Activated CD4-positive, alpha-beta T cell treated with anti-CD3 and anti-CD28 coated beads, Interleukin-2, amount 50 U/mL, for 1 hour (primary cell): ENCODE measurements at places on chromosomes 4 and X.

GRCh38 chr4:102438396-102439235, 62.5 kb upstream of the NFKB1 start:
- no peak for DNase-seq

DNA sequence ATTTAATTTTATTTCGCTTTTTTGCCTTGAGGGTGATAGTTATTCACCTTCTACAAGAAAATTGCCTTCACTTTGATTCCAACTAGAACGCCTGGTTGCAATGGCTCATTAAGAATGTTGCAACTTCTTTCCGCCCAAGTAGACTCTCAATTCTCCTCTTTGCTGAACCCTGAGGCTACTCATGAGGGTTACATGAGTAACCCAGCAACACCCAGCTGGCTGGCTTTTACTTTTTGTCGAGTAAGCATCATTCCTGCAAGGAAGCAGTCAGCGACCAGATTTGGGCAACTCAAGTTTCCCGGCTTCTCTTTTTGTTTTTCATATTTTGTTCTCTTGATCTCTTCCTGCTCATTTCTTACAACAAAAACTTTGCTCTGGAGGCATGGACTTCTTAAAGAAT, 495.4 kb downstream of the PACRGL start:
- DNase-seq = no peak

GRCh38 chr4:163672751-163673150, 178.3 kb downstream of the TMA16 start:
- no peak for DNase-seq

- no peak for DNase-seq
Observed at GRCh38 chrX:11351375-11352295, 58.4 kb downstream of the AMELX start.

DNA sequence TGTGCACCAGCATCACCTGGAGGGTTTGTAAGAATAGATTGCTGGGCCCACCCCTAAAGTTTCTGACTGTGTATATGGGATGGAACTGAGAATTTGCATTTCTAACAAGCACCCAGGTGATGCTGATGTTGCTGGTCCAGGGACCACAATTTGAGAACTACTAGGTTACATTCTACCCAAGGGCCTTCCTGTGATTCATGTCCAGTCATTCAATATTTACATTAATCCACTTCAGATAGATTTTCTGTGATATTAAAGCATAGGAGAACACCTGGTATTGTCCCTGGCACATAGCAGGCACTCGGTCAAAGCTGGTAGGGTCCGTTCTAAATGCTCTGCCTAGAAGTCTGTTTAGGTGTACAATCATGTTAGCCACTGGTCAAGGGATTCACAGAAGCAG, 19.5 kb upstream of the XPNPEP2 start:
- no peak for DNase-seq

DNA sequence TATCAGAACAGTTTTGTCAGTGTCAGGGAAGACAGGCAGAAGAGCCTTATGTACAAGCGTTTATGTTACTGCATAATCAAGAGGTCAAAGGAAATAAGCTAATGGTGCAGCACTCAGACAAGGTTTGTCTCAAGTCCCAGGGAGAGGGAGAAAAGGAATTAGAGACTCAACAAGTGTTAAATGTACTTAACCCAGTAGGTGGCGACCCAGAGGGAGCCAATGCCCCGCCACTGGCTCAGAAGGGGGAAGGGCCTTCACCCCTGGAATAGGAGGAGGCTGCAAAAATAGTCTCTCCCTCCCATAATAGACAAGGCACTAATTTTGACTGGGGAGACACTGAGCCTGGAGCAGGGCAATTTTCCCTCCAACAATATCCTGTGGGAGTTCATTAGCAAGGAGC, 14.1 kb upstream of the PAPSS1 start:
- no peak for DNase-seq

DNA sequence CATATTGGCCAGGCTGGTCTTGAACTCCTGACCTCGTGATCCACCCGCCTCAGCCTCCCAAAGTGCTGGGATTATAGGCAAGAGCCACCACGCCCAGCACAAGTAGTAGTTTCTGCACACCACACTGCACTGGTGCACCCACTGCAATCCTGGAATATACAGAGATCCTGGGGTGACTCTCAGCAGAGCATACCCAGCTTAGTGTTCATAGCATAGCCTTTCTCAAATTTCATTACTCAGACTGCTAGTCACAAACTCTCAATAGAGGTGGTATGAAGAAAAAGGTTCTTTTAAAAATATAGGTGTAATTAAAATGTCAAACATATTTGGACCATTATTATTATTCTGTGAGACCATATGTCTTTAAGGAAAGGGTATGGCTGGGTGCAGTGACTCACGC, 6.2 kb upstream of the ARHGAP10 start:
- no peak for DNase-seq

- DNase-seq = no peak
Observed at GRCh38 chr4:7120341-7120740, 52.5 kb upstream of the GRPEL1 start.

- DNase-seq = no peak
Observed at GRCh38 chrX:40912166-40912565, 173.1 kb upstream of the USP9X start.

DNA sequence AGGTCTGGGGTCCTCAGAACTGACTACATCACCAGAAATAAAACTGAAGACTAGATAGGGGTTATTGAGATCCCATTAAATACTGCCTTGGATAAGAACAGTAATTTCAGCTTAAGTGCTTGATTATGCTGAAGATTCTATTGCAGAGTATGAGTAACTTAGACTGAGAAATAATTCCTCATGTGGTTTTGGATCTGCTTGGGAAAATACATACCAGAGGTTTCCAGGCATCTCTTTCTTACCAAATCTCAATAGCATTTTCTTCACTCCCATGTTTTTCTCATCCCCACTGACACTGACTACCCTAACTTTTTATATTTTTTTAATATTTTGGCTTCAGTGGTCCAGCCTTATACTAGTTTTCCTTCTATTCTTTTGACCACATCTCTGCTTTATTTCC, 92.0 kb upstream of the TEX13D start:
- no peak for DNase-seq

- DNase-seq = no peak
Observed at GRCh38 chr4:53788011-53788410, 196.7 kb upstream of the LNX1 start.

DNA sequence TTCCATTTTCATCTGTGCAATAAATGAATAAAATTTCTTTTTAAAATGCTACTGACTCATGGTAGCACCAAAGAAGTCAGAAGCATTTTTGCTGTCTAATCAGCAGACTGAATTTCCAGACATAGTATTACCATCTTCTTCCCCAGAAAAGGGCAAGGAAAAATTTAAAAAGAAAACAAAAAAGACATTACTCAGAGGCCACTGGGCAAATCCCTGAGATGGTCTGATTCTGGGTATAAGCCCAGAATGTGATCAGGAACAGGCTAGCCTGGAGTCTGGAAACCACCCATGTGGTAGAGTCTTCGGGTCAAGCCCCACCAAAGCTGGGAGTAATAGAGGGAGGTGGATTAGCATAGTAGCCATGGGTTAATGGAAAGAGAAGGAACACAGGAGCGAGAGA, 342.8 kb downstream of the FBXW7 start:
- DNase-seq = no peak

GRCh38 chr4:23887989-23888388, 1.9 kb downstream of the PPARGC1A start:
- no peak for DNase-seq

DNA sequence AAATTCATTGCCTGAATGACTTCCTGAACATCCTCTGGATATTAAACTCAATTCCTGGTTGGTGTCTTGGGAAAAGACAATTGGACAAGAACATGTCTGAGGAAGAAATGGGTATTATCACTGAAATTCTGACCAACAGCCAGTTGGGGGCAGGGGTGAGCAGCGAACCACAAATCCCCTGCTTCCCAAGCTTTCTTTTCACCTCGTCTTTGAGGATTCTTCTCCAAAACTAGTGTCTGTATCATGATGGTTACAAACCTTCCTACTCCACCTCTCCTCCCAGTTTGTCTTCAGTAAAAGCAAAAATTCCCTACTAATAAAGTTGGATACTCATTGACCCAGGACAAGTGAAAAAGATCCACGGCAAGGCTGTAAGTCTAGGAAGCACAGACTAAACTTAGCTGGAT, 48.3 kb upstream of the WDR1 start:
- DNase-seq = no peak
